ENCODE measurements at places on chromosomes 7 and 10.
A peak's percentile ranks its signal among the peaks of the same experiment; 100 is the strongest.

DNA sequence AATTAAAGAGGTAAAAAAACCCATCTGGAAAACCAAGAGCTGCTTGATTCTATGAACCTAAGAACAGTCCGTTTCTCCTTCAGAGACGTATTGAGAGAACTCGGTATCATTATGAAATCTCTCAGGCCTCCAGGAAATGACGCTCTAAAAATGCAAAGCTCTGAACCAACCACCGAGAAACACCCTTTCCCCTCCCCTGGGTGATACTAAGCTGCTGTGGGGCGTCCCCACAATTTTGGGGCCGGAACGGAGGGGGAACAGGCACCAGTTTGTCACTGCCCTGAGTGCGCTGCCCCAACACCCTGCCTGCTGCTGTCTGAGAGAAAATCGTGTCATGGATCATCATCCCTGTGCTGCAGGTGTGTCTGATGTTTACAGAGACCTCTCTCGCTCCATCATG is 509.5 kb downstream of the DNAJB6 start:
- no peak for DNase-seq

GRCh38 chr10:128475686-128476367 is 349.6 kb upstream of the MKI67 start:
- no peak for DNase-seq

GRCh38 chr7:4962872-4963775 is 4.1 kb upstream of the MMD2 start:
- no peak for DNase-seq

GRCh38 chr10:113612154-113612553 is 51.7 kb downstream of the NRAP start:
- no peak for DNase-seq

GRCh38 chr10:5774987-5775620 is 38.1 kb downstream of the GDI2 start:
- no peak for DNase-seq

DNA sequence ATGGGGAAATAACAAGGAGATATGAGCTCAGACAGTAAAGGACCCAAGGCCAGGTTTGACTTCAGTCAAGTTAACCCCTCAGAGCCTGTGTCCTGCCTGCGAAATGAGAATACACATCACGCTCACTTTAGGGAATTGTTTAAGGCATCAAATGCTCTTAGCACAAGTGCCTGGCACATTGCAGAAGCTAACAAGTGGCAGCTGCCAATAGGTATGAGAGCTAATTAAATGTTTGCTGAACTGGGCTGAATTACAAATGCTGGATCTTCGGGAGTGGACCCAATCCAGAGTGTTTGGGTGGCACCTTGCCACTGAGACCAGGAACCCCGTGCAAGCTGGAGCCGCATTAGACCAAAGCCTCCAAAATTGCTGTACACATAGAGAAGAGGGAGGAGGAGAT is 136.8 kb downstream of the C10orf90 start:
- no peak for DNase-seq

GRCh38 chr7:106063024-106063423 is 49.1 kb downstream of the SYPL1 start:
- no peak for DNase-seq

DNA sequence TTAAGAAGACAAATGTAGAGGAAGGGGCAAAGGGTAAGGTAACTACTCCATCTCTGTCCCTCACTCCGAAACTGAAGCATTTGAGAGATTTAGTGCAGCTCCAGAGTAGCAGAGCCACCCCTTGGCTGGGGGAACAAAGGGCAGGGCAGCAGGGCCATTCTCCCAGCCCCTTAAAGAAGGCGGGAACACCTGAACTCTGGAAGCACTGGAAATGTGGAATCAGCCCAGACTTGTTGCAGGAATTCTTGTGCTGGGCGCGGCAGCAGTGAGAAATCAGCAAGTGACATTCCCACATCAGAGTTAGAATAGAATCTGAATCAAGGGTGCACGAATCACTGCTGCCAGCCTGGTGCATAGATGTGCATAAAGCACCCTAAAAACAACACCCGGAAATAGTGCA is 34.4 kb upstream of the GRM8 start:
- DNase-seq, result no peak

- DNase-seq, result no peak
Observed at GRCh38 chr10:3066317-3067117, 831 bp upstream of the PFKP start.

GRCh38 chr7:157497744-157498651 is 161.2 kb downstream of the DNAJB6 start:
- no peak for DNase-seq

- DNase-seq, result no peak
Observed at GRCh38 chr10:132664883-132665282, 121.1 kb downstream of the NKX6-2 start.

GRCh38 chr7:1843271-1843861 is 173.3 kb downstream of the ELFN1 start:
- no peak for DNase-seq

- no peak for DNase-seq
Observed at GRCh38 chr10:75468612-75469005, 37.2 kb downstream of the LRMDA start.

DNA sequence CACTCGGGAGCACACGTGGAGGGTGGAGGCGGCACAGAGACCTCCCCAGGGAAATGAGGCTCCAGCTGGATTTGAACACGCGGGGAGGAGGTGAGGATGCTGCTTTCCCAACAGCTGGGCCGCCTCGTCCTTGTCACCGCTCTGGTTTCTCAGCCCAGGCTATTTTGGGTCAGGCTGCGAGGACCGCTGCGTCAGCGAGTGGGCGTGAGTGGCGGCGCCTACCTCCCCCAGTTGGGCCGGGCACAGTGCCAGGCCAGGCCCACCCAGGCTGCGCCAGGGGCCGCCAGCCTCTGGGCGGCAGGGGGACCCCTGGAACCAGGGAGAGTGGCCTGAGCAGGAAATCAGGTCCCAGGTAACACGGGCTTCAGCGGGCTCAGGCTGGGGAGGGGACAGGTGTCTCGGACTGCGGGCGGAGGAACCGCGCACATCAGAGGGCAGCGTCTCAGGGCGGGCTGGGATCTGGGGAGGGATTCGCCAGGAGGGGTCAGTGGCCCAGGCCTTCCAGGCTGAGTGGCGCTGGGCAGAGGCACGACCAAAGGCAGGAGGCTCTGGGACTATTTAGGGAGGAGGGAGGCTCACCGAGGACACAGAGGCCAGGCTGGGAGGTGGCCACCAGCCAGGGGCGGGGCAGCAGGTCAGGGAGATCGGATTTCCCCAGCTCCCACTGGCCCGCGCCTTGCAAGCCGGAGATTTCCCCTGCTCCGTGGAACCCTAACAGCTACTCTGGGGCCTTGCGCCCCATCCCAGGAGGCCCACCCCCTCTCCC is 125.2 kb upstream of the RET start:
- DNase-seq, result no peak

DNA sequence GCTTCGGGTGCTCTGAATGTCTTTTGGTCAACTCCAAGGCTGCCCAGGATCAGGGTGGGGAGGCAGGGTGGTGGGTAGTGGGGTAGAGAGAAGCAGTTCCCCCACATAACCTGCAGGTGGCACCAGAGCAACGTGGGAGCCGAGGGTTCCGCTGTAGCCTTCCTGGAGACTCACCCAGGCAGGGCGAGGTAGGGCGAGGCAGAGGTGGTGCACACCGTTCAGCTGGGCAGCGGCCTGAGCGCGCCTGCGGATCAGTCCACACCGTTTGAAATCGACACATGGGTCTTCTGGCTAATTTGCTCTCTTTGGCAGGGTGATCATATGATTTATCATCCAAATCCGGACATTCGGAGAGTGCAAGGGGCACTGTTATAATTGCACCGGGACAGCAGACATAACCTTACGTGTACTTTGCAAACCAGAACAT is 41.4 kb upstream of the MAP3K8 start:
- peak; percentile 56 for DNase-seq

DNA sequence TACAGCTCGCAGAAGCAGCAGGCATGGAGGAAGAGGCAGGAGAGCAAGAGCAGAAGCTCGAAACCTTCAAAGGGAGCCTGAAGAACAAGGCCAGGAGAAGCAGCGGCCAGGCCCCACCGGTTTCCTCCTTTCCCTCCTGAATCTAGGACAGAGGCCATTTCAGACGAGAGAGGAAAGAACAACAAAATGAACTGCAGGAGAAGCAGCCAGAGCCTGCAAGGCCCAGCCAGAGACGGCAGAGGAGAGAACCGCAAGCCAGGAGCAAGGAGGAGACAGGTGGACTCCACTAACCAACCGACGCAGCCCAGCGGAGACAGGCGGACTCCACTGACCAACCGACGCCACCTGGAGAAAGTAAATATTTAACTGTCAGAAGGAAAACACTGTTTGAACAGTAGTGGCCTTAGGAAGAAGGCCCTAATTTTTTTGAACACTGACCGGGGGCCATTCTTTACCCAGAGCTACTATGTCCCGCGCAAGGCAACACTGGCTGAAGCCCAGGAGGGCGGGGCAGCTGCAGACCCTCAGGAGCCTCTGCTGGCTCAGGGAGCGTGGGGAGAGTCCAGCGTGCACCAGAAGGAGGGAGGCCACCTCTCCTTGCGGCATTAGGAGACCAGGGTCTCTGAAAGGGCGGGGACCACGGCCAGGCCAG is 559.2 kb downstream of the PTPRN2 start:
- DNase-seq, result no peak

DNA sequence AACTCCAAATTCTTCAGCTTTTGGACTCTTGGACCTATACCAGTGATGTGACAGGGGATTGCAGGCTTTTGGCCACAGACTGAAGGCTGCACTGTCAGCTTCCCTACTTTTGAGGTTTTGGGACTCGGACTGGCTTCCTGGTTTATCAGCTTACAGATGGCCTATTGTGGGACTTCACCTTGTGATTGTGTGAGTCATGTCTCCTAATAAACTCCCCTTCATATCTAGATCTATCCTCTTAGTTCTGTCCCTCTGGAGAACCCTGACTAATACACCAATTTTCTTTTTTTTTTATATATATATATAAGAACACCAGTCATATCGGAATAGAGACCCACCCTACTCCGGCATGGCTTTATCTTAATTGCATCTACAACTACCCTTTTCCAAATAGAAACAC is 166.8 kb downstream of the ETV1 start:
- DNase-seq, result no peak

GRCh38 chr7:157991351-157991750 is 596.3 kb downstream of the PTPRN2 start:
- no peak for DNase-seq

DNA sequence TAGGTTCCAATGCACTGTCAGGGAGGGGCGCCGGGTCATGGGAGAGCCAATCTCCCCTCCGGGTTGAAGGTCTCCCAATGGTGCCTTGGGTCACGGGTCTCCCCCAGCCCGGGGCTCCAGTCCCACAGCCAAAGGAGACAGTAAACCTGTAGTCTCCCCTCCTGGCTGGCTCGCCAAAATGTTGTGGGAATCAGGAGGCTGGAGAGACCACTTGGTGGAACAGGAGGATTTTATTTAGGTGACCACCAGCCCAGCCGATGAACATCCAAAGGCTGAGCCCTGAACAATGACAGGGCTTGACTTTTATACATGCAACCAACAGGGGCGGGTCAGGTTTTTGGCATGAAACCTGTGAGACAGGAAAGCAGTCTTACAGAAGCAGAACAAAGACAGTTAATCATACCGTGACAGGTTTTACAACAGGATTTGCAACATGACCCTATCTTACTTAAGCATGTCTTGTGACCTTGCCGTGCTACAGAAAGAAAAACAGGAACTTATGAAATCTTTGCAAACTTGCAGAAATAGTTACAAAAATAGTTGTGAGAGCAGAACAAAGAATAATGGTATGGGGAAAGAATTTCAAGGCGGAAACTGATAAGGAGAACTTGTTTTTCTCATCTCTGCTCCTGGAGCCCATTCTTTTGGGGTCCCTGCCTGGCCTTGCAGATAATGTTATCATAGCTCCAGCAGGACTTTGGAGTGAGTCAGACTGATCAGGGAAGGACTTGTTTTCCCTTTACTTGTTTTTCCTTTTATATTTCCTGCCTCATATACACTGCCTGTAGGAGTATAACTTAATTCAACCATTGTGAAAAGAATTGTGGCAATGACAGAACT is 7.1 kb downstream of the ERV3-1 start:
- DNase-seq, result no peak

- DNase-seq, result no peak
Observed at GRCh38 chr10:69644658-69645295, 14.7 kb downstream of the FAM241B start.

- DNase-seq, result no peak
Observed at GRCh38 chr7:152108359-152108758, 82.9 kb downstream of the GALNT11 start.

- no peak for DNase-seq
Observed at GRCh38 chr7:141960687-141961422, 12.7 kb downstream of the TAS2R38 start.

GRCh38 chr7:157475601-157476000 is 138.8 kb downstream of the DNAJB6 start:
- DNase-seq, result no peak

DNA sequence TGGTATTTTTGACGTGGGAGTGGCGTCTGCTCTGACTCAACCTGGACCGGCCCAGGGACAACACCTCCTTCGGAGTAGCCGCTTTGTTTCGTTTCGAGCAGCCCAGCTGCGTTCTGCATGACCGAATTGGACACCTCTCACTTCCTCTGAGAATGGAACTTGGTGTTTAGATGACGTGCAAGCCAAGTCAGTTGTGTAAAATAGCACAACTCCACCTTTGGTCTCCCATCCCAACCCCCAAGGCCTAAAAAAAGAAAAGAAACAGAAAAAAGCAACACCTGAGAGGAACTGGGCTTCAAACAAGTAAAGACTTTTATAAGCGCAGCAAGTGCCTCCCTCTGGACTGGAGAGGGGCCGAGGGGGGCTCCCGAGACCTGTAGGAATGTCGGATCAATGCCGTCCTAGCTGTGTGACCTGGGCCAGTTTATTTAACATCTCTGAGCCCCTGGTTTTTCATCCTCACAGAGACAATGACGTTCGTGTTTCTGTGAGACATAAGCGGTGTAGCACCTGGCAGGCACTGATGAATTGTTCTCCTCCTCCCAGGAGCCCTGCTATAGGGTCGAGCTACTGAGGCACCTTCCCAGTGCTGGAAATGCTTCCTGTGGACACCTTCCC is 52.0 kb upstream of the SMNDC1 start:
- no peak for DNase-seq
